DMS79 treated with DMSO at 0.1 percent for 48 hours (cell line): ENCODE measurements at places on chromosomes 11 and 22.

GRCh38 chr11:113593698-113594308, 112.3 kb downstream of the TMPRSS5 start:
- no peak for DNase-seq

DNA sequence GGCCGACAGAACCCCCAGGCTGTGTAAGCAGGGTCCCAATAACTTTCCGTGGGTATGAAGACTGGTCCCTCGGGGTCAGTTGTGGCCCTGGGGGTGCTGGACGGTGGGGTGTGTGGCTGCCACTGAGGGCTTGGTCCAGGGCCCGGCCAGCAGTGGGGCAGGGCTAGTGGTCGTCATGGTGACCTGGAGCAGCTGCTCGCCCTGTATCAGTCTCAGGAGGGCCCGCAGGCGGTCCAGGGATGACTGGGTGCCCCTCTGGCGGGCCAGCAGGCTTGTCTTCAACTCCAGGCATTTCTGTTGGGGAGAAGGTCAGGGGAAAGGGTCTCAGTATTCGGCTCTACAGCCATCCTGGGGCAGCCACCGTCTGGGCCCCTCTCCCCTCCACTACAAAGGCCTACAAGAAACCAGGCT, 126.8 kb downstream of the PHF21B start:
- DNase-seq: no peak

DNA sequence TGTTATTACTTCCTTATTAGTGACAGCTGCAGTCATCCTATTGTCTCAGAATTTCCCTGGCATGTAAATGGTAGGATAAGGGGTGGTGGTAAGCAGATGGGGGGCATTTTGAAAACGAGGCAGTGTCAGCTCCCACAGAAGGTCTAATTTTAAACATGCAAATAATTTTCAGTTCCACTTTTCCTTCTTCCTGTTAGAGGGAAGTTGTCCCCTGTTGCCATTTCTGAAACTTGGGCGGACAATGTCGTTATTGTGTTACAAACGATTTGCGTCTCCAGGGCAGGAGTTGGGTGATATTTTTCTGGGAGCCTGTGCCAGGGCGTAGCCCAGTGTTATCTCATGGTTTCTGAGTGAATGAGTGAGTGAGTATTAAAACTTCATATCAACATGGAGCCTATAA, 7.4 kb downstream of the PTPRJ start:
- DNase-seq: no peak

DNA sequence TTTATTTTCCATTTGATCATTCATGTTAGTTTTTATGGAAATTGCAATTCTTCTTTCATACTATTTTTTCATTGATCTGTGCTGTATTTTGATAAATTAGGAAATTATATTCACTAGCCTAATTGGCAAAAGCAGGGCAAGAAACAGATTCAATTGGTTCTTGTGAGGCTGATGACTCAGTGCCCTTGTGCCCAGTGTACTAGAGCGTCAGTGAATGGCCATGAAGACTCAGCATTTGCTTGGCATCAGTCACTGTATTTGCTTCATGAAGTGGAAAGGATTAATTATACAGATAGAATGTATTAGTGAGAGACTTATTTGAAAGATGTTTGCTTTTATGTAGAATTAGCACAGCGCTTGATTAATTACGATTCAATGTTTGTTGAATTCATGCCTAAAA, 31.8 kb downstream of the MRGPRX1 start:
- no peak for DNase-seq

DNA sequence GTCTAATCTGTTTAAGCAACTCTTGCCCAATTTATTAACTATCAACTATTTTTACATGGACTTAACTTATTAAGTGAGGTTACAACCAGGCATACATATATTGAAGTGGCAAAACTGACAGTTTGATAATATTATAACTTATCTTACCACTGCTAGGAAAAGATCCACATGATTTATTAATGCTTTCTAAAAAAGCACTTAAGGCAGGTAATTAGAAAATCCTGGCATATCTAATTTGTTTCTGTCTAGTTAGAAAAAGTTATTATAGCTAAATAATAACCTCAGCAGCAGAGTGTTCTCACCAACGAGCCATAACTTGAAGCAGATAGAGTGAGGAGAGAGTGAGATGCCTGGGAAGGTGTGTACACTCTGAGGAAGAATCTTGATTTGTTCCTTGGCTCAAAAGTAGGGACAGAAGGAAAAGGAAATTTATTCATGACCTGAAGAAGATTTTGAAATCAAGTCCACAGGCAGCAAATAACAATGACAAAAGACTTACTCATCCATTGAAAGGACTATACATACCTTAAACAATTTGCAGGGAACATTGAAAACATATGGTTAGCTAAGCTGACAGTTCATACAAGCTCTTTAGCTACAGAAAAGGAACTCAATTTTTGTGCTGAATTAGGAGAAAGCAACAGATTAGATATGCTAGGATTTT, 7.1 kb upstream of the MUC15 start:
- DNase-seq: no peak

- no peak for DNase-seq
These were observed 1393.0 kb downstream of the TBC1D22A start for GRCh38 chr22:48155446-48155845.

DNA sequence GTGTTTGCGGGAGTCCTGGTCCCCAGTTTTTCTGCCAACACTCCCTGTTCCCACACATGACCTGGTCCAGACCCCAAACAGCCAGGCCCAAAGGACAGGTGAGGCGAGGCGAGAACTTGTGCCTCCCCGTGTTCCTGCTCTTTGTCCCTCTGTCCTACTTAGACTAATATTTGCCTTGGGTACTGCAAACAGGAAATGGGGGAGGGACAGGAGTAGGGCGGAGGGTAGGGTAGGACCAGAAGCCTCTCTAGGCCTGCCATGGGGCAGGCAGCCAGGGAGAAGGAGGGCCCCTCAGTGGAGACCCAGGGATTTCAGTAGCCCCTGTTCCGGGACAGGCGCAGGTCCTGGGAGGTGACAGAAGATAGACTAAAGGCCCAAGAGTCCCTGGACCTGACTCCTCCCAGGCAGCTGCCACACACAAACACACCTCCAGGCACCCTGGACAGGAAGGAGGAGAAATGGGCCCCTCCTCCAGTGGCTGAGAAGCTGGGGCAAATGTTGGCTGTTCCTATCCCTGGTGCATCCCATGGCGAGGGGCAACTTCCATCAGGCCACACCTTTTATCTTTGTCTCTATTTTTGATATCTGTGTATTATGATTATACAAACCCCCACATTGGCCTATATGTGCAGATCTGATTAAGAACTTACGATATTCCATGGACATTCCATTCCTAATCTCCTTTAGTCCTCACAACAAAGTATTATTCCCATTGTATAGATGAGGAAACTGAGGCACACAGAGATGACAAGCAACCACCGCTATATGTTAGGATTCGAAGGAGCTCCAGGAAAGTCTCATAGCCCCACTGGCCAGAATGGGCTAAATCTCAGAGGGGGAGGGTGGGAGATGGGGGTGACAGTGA, 626 bp upstream of the F2 start:
- DNase-seq: no peak

GRCh38 chr11:70384566-70385152, 13.7 kb upstream of the CTTN start:
- no peak for DNase-seq

DNA sequence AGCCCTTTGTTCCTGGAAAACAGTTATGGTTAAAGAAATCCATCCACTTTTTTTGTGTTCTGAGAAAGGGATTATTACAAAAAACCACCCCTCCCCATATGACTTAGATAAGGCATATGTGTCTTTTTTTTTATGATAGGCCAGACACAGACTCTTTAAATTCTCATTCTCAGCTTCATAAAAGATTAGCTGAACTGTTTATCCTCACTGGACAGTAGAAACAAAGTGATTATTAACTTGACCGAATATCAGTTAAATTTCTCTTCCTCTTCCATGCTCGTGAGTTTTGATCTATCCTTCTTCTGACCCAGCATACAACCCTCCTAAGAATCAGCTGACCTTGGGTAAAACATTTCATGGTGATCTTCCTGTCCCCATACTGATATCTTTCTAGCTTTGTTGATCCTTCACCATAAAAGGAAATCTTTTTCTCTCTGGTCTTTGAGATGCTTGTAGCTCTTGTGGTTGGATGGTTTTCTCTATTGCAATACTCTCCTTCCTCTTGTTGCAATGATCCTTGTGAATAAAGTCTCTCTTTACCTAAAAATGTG, 26.2 kb downstream of the OR2AG2 start:
- DNase-seq: no peak

- DNase-seq: no peak
These were observed 8.9 kb downstream of the TUB start for GRCh38 chr11:8089791-8090510.

DNA sequence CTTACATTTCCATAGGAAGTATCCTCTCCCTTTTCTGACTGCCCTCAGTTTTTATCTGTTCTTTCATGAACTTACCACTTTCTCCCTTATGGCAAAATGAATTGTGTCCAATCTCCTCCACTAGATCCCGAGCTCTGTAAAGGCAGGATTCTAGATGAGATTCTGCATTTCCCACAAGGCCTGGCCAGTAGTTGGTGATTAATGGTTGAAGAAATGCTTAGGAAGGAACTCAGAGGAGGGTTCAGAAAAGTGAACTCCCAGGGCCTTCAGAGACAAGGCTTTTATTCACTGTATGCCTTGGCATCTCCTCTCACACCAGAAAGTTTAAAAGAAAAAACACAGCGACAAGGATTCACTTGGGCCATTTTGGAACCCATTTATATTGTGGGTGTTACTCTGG, 66.2 kb downstream of the CCDC81 start:
- no peak for DNase-seq

GRCh38 chr22:27420817-27421361, 380.7 kb downstream of the MN1 start:
- DNase-seq: peak; percentile 0

- no peak for DNase-seq
These were observed 67.3 kb upstream of the CREB3L1 start for GRCh38 chr11:46210133-46210636.

GRCh38 chr11:119976805-119977560, 160.9 kb downstream of the TRIM29 start:
- no peak for DNase-seq

GRCh38 chr11:44029977-44030911, 17.5 kb upstream of the ACCSL start:
- no peak for DNase-seq

GRCh38 chr11:35321532-35322317, 97.6 kb downstream of the SLC1A2 start:
- DNase-seq: peak; percentile 18

DNA sequence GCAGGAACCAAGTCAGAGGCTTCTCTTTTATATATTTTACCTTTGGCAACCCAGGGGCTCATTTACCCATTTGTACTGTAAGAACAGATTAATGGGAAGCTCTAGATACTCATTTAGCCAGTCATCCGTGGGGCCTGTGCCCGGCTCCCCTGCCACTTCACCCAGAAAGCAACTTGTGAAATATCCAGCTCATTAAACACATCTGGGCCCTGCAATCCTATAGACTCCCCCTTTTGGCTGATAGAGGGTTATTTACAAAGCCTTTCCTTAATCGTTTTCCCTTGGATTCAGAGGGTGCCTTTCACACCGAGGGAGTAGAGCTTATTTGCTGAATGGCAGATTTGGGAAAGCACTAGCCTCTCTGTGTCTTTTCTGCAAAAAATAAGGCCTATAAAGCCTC, 118.7 kb upstream of the SORL1-AS1 start:
- peak; percentile 98 for DNase-seq

DNA sequence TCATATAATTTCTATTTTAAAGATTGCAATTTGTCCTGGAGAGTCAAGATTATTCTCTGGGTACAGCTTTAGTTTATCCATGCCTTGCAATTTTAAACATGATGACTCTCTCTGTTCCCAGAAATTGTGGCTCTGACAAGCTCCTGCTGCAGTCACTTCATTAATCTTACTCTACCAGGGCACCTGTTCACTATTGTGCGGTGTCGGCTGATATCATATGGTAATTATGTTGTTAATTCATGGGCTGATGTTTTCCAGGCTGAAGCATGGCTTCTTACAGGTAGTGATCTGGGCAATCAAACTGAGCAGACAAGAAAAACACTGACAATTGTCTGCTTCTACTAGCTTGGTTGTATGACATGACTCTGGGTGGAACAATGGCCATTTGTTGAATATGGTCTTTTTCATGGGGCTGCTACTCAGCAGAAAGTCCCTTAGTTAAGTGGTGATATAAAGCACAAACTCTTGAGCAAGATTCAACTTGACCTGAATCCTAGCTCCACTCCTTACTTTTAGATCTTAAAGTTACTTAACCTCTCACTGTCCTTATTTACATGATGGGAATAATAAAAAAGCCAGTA, 230.7 kb downstream of the FAT3 start:
- DNase-seq: no peak

DNA sequence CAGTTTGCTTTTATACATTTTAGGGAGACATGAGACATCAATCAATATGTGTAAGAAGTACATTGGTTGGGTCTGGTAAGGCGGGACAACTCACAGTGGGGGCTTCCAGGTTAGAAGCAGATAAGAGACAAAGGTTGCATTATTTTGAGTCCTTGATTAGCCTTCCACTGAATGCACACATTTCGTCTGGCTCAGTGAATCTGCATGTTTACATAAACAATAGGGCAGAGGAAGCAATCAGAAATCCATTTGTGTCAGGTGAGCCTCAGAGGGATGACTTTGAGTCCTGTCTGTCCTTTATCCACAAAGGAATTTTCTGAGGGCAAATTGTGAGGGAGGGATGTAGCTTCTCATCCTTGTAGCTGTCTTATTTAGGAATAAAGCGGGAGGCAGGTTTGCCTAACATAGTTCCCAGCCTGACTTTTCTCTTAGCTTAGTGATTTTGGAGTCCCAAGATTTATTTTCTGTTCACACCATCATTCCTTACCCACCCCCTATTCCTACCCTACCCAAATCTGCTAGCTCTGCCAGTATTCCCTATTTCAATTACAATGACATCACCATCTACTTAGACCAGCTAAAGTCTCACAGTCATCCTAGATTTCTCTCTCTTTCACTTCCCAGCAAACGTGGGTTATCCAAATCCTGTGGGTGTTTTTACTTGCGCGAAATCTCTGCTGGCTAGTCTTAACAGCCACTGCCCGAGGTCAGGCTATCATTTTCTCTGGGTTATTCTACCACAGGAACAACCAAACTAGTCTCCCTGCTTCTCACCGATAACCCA, 2.9 kb downstream of the SC5D start:
- no peak for DNase-seq

DNA sequence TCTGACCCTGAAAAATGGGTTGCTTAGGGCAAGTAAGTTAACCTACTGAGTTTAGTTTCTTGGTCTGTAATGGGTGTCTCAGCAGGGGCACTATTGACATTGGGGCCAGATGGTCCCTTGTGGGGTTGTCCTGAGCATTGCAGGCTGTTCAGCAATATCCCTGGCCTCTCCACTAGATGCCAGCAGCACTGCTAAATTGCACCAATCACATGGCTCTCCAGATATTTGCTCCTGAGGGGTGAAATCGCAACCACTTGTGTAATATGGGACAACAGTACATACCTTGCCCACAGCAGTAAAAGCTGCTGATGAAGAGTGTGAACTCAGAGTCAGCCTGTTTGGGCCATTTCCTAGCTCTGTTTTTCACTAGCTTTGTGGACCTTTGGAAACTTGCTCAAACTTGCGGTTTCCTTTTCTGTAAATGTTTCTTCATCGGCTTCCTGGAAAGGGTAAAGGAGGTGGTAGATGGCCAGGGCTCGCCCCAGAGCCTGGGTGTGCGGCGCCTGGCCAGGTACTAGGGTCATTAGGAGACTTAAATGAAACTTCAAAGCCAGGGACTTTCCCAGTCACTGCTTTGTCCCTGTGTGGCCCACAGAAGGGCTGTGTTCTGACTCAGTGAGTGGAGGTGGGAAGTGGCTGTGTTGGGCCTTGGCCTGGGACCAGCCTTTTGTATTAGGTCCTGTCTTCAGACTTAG, 13.0 kb downstream of the NCF4 start:
- DNase-seq: no peak
